ENCODE measurements at places on chromosomes 12 and 14.

- no peak for DNase-seq
Observed at GRCh38 chr14:77645520-77646230, 29.2 kb upstream of the SPTLC2 start.

DNA sequence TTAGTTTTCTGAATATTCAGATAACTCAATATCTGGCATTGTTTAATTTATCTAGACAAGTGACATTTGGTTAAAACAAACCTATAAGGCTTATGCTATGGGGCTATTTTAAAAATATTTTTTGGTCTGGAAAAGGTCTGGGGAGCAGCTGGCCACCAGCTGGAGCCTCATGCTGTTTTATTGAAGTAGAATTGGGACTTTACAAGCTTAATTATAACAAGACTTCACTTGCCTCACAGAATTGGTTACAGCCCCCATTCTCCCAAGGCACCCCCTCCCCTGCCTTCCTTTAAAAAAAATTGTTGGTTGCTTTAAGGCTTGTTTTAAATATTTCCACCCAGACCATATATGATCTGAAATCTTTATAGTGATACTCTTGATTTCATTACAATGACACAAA is 453.9 kb downstream of the ADAMTS20 start:
- DNase-seq: no peak

- no peak for DNase-seq
Observed at GRCh38 chr12:27646149-27646548, 50.1 kb upstream of the REP15 start.

DNA sequence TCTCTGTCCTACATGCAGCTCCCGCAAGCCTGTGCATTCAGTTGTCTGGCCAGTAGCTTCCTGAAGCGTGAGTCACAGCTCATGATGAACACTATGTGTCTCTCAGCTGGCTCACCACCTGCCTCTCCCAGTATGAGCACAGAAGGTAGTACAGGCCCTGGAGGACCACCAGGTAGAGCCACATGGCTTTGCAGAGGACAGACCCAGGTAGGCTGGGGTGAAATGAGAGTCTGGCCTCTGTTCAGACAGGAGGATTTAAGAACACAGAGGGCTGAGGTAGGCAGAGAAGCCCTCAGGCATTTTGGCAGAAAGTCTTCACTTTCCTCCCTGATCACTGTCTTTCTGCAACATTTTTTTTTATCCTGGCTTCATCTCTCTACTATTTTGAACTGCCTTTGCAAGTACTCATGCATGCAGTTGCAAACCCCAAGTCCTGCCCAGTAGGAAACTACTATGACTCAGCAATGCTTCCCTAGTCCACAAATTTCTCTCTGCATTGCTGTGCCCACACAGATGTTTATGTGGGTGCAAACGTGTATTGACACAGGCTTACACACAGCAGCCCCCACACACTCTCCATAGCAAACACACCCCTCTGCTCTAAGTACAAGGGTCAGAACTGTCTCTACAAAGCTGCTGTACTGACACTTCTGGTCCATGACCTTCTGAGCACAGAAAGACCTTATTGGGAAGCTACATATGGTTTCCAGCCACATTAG is 7.2 kb upstream of the SDR9C7 start:
- no peak for DNase-seq

DNA sequence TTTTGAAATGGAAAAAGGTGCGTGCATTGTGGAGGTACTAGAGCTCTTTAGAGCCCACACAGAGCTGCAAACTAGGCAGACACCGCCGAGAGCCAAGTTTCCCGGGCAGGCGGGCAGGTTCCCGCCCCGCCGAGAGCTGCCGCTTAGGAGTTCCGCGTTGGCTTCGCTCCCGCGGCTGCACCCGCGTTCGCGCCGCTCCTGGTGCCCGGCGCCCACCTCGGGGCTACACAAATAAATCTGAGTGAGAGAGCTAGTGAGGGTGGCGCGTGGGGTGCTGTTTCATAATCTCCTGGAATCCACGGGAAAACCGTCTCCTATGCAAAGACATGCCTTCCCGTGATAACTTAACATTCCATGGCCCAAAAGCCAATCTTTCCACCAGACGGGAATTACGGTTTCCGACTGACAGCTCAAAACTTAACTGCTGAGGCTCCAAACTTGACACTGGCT is 645 bp downstream of the KITLG start:
- DNase-seq: no peak

GRCh38 chr14:80387563-80387981 is 176.3 kb upstream of the DIO2 start:
- no peak for DNase-seq

DNA sequence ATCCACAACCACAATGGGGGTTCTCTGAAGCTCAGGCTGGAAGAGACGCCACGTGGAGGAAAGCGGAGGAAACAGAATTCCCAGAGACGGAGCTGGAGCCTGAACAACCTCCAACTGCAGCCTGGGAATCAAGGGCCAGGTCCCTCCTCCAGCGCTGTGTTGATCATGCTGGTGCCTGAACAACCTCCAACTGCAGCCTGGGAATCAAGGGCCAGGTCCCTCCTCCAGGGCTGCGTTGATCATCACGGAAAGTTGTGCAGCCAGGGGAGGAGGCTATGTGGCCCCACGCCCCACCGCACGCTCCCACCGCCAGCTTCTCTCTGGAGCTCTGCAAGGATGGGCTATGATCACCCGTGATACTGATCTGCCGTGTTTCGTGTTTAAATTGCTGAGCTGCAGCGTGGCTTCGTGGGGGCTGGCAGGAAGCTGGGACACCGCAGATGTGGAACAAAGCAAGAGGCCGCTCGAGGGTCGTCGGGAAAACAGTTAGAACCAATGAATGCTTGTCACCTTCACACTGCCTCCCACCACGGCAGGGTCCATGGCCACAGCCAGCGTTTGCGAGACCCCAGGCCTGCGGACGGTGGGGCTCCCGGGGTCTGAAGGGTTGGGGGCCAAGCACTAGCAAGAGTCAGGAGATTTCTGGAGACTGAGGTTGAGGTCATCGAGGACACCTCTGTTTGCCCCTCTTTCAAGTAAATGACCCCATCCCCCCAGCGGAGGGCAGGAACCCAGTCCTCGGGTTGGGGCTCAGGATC is 51.8 kb upstream of the FBRSL1 start:
- no peak for DNase-seq

DNA sequence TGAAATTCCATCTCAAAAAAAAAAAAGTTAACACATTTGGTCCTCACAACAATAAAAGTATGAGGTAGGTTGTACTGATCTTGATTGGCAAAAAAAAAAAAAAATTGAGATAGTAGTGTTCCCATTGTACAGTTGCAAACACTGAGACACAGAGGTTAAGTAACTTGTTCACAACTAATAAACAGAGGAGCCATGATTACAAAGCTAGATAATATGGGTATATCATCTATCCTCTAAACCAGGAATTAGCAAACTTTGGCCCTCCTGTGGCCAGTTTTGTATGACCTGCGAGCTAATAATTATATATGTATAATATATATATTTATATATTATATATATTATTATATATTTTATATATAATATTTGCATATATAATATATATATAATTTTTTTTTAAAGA is 2.3 kb upstream of the PSME1 start:
- DNase-seq: no peak

DNA sequence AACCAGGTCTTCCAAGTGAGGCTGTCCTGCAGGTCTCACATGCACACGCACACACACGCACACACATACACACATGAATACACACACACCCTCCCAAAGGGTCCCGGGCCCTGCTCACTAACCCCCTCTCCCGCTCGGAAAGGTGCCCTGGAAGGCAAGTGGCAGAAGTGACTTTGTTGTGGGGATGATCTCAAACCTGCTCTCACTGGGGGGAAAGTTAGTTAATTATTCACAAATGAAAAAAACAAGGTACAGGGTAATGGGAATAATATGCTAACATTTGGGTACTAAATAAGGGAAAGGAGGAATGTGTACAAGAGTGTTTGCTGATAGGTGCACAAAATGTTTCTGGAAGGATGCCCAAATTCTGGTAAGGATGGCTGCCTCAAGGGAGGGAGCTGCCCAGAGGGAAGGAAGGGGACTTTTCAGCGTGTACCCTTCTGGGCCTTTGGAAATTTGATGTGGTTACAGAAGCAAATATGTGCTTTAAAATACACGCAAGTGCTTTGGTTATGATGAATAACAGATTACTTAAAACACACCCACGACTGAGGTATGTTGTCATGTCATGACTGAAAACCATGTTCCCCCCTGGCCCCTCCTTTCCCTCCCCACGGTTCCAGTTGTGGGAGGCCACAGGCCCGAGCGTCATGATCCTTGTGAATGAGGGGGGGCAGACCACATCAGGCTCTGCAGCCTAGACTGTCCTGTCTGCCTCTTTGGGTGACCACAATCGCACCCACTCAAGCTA is 43.3 kb upstream of the PLEKHG6 start:
- DNase-seq: no peak

- DNase-seq: no peak
Observed at GRCh38 chr12:41512497-41512896, 324.4 kb downstream of the PDZRN4 start.

- no peak for DNase-seq
Observed at GRCh38 chr14:50381823-50382287, 14.8 kb downstream of the CDKL1 start.

DNA sequence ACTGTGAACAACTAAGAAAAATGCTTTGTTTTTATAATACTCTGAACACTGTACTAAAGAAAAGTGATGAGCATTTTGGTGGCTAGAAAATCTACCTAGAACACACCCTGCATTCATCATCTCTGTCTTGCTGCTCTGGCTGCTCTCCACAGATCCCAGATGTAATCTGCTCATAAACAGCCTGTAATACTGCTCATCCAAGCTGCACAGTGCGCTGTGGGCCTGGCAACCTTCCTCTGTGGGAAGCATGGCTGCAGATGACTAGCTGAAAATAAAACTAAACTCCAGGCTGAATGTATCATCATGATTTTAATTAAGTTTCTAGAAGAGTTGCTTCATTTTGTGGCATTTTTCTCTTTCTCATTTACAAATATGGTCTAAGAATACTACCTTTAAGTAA is 200.7 kb downstream of the SLC2A13 start:
- no peak for DNase-seq

DNA sequence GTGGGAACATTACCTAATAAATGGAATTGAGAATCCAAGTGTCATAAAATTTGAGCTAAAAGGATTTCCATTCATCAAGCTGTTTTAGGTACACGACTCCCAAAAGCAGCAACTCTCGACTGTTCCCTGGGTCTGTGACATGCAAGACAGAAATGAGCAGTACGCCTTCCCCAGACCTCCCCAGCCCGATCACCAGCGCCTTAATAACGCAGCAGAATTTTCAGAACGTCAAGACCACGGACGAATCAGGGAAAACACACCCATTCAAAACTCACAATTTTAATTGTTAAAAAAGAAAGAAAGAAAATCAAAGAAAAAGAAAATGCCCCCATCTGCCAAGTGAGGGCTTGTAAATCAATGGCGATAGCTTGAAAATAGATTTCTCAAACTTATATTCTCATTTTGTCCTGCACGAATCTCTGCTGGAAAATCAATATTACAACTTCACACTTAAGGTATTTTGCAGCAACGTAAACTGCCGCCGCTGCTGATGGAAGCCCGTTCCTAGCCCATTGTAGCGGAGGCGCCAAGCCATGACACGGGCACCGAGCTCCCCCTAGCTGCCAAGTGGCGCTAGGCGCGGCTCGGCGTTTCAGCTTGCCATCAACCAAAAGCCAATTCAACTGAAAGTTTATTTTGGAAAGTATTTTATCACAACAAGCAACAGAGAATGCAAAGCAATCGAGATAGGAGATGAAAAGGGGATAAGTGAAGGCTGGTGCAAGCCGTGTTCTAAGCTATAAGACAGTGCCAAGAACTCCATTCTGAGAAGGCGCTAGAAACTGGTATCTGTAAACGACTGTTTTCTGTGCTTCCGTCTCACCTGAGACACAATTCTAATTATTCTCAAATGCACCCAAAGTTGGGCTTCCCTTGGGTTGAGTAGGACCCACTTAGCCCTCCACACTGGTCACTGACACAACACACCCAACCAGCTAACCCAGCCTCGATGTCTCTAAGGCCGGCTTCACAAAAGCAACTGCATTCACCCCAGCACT is 5.5 kb downstream of the BCL11B start:
- DNase-seq: no peak

DNA sequence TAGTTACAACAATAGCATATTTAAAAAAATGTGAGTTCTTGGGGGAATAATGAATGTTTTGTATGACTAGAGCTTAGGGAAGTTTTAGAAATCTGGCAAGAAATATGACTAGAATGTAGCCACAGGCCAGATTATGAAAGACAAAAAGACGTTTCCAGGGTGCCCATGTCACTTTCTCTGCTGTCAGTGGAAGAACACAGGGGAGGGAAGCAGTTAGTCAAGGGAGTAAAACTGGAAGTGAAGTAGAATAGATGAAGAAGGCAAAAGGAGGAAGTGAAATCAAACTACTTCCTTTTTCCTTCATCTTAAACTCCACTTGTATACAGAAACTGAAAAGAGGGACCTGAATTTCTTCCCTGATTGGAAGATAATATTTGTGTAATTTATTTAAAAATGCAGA is 81.2 kb upstream of the ATP2B1 start:
- no peak for DNase-seq

DNA sequence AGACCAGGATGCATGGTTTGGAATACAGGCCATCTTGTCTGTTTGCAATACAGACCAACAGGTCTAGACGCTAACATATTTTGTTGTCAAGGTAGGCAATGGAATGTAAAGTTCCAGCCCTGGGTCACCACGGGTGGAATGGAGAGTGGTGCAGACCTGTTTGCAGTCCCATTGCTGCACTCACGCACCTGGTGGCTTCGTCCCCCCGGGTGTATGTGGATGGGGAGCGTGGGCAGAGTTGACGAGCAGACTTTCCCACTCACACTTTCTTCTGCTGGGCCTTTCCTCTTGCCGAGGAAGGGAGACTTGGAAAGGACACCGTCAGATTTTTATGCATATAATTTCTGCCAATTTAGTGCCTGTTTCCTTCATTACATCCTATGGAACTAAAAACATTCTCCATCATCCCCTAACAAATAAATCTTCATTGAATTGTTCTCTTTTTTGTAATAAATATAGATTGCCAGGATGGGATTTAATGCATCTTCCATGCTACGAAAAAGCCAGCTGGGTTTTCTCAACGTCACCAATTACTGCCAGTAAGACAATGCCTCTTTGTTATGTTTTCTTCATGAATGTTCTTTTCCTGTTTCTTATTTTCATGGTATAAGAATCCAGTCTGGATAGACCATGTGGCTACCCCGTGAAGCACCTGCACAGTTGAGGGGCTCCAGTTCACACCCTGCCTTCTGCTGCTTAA is 15.2 kb downstream of the DCAF4 start:
- DNase-seq: no peak

DNA sequence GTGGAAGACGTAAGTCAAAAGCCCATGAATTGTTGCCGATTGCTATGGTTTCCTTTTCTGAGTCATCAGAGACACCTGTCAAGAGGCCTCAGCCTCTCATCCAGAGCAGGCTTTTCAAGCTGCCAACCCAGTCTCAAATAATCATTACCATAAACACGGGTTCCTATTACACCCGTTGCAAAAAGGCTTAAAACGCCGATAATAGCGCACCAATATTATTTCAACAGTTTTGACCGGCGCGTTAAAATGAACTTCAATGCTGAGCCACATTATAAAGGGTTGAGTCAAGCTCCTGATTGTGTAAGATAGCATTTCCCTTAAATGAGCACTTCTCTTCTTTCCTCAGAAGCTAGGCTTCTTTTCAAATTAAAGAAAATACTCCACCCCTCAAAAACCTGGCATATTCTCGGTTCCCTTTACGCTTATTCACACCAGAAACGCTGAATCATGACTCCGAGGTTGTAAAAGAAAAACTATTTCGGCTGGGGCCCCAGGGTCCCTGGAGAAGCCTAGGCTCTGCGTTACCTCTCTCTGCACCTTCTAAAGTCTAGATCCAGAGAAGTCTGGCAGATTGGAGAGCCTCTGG is 1.4 kb downstream of the TMTC1 start:
- DNase-seq: no peak
